Ascending aorta (tissue), 2 donors: ENCODE measurements at places on chromosomes 11 and 22. TPM values are rescaled to one million over a fixed set of nuclear protein-coding genes. Genes with fewer than 3 reads are reported as not detected.

OR52I2 gene
- total RNA-seq = not detected

YPEL1 gene
- 1.1 TPM for total RNA-seq

FAT3 gene
- 2.8 TPM for total RNA-seq

MS4A1 gene
- total RNA-seq = not detected

AGBL2 gene
- total RNA-seq = not detected

TSGA10IP gene
- total RNA-seq = not detected

OR5M10 gene
- not detected for total RNA-seq

NNMT gene
- total RNA-seq = 1,040 TPM

MRGPRX2 gene
- not detected for total RNA-seq

OLFML1 gene
- total RNA-seq = 10.7 TPM
